Urinary bladder (tissue), 4 donors: ENCODE measurements at places on chromosomes 2 and 18. TPM values are rescaled to one million over a fixed set of nuclear protein-coding genes. Genes with fewer than 3 reads are reported as not detected.

Gene SH3RF3
- 3.6 TPM for total RNA-seq

Gene EPAS1
- 42.8 TPM for total RNA-seq

DNA sequence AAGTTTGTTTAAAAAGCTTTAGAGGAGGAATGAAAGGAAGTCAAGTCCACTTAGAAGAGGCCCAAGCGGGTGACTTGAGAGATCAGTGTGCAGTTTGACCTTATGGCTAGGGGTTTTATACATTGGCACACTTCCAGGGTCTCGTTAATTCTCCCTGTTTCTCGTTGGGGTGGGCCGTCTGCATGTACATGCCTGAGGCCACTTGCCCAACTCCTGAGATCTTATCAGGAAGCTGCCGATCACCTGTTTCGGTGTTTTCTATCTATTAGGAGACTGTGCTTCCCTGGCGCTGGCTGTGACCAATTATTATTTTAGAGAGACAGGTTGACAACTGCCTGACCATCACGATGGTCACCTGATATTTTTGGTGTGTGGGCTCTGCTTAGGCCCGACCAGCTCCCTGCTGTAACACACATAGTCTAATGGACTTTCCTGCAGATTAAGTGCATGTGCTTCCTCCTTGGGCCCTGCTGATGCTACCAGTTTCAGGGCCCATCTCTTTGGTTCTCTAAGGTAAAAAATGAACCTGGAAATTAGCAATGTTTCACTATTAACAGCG is 31.0 kb upstream of the MSH6 start:
- DNase-seq, result no peak

GRCh38 chr2:171409436-171409971 is 24.3 kb downstream of the METTL8 start:
- DNase-seq, result no peak

GRCh38 chr2:45610281-45611019 is 617 bp downstream of the SRBD1 start:
- no peak for DNase-seq

GRCh38 chr2:201196003-201196402 is 13.1 kb downstream of the CASP10 start:
- DNase-seq, result no peak

DNA sequence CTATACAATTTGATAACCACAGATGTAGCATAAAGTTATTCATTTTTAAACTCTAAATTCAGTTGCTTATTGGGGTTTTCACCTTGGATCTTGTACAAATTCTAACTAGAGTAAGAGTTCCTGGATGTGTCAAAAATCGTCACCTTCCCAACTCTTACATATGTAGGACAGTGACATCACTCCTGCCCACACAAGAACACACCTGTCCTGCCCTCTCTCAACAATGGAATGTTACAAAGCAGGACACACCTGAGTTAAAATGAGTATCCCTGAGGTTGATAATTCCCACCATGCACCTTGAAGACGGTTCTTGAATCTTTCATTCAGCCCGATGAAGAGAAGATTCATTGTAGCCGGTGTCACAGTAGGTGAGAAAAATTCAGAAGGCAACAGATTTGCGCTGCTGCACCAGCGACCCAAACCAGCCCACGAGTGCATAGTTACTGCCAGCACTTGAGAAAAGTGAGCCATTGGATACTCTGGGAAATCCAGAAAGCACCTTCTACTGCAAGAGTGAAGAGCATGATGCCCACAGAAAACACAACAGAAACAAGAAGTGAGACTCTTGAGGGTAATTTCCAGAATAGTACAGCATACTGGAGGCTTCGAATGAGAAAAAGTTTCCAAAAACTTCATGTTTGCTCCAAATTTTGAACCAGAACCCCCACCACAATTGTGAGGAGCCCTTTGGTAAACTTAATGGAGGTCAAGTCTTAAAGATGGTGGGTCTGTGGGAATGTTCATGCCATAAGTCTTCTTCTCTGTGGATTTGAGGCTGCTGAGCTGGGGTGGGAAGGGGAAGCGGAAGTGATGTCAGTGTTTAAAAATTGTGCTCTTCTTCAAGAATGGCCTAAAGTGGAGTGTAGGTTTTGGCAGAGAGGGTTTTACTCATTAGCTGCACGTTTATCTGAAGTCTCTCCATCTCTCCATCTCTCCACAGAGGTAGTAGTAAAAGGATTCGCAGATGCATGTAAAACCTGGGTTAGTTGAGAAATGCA is 34.7 kb upstream of the ADAM23 start:
- DNase-seq, result no peak

DNA sequence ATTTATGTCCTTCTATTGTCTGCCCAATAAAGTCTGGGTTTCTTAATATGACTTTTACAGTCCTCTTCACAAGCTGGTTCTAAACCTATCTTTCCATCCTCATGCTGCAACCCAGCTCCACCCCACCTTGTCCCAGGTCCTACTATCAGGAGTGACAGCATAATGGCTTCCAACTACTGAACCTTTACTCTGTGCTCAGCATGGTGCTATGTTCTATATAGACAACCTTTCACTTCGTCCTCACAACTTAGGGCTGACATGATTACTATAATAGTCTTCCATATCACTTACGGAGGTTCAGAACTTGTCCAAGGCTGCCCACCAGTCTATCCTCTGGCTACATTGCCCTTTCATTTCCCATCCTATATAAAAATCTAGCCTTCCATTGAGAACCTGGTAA is 256.8 kb downstream of the ALK start:
- no peak for DNase-seq

GRCh38 chr2:86476092-86476491 is 34.9 kb downstream of the KDM3A start:
- DNase-seq, result no peak

- DNase-seq, result no peak
Observed at GRCh38 chr2:173752152-173752551, 213.0 kb downstream of the SP3 start.

DNA sequence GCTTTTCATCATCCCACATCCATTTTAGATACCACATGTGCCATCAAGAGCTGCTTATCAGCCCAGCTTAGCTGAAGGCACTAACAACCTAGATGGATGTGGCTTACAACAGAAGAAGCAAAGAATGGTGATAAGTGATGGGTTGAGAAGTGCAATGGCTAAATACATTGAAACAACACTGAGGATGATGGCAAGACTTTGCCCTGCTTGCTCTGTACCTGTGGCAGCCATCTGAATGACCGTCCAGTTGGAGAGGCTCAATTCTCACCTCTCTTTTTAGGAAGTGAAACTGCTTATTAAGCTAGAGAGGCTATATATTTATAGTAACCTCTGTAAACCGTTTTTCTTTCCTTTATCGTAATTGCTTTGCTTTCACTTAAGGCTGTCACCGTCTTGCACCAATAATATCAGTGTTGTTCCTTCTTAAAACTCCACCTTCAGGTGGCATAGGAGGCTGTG is 5.7 kb downstream of the GPATCH11 start:
- no peak for DNase-seq

GRCh38 chr2:46451131-46451711 is 28.1 kb upstream of the TMEM247 start:
- DNase-seq, result no peak

GRCh38 chr2:199469514-199470360 is 12.0 kb upstream of the SATB2 start:
- DNase-seq, result no peak

DNA sequence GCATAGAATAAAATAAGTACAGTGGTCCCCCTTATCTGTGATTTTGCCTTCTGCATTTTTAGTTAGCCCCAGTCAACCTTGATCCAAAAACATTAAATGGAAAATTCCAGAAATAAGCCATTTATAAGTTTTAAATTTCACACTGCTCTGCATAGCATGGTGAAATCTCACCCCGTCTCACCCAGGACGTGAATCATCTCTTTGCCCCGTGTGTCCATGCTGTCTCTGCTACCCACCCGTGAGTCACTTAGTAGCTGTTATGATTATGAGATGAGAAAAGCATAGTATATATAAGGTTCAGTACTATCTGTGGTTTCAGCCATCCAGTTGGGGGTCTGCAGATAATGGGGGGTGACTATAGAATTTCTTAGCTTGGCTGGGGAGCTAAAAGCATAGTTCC is 67.3 kb downstream of the RHBDD1 start:
- no peak for DNase-seq

DNA sequence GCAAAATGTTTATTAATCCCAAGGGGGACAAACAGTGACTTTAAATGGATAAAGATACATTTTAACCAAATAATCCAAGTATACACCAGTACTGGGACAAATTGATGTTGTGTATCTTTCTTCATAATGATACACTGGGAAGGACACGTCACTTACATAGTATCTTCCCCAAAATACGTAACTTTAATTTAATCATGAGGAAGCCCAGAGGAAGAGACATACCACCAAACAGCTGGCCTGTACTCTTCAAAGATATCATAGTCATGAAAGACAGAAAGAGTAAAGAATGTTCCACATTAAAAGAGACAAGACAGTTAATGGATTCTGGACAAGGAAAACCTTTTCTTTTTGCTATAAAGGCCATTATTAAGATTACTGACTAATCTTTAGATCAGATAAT is 37.1 kb downstream of the AGFG1 start:
- DNase-seq, result no peak

DNA sequence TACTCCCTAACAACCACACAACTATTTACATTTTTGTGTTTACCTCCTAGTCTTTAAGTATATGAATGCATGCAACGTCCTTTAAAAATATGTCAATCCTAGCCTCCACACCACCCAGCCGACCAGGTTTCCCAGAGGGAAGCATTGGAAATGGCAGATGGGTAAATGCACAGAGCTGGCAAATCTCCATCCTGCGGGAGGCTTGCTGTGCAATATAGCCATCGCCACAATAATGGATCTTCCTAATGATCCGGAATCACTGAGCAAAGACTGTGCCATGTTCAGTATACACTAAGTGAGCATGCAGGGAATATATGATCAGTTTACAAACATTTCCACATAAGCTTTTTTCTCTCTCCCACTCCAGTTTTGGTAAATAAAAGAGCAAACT is 131.8 kb downstream of the NEDD4L start:
- no peak for DNase-seq

DNA sequence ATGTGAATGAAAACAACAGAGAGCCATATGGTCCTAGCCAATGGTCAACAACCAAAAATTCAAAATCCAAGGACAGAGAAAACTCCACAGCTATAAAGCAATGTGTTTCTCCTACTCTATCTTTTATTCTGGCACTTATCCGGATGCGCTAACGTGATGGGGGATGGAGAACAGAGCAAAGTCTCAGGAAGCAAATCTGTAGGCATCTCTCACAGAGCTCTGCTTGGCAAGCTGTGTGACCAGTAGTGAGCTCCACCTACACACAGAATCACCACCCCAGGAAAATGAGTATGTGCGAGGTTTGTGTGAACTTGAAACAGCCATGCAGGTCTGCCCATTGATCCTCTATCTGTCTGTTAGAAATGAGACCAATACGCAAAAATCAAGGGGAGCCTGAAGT is 584.3 kb downstream of the BCL11A start:
- no peak for DNase-seq

DNA sequence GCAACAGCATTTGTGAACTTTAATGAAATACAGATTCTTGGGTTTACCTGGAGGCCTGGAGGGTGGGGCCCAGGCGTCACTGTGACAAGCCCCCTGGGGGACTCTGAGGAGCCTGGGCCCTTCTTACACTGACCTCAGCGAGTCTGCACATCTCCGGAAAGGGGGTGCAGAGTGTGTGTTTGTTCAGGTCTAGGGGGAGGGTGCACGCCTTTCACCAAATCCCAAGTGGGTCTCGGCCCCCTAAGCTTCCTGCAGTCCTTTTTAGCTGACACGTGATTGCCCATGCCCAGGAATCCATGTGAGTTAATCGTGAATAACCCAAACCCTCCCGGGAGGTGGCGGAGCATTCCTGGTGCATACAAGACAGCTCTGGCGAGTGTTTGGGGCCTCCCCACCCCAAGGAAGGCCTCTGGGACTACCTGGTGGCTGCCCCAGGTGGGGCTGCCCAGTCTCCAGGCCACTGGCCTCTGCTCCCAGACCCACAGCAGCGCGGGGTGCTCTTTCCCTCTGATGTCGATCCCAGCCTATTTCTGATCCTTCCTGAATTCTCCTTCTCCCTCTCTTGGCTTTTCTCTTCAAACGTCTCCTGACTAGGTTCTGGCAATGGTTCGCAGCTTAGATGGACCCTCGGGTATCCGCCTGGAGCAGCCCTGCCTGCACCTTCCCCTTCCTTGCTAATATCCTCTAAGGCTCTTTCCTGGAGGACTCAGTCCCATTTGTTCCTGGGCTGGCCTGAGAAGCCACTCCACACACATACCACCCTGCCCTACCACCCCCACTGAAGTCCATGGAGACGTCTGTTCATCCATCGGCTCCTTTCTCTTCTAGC is 10.0 kb downstream of the NGEF start:
- DNase-seq, result no peak

- no peak for DNase-seq
Observed at GRCh38 chr2:236694146-236694888, 124.7 kb downstream of the ACKR3 start.

DNA sequence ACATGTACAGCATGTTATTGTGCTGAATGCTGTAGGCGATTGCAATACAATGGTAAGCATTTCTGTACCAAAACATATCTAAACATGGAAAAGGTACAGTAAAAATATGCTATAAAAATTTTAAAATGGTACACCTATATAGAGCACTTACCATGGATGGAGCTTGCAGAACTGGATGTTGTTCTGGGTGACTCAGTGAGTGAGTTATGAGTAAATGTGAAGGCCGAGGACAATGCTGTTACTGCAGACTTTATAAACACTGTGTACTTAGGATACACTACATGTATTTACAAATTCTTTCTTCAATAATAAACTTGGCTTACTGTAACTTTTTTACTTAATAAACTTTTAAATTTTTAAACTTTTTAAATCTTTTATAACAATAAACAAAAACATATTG is 473.4 kb upstream of the UBE2E3 start:
- DNase-seq, result no peak

DNA sequence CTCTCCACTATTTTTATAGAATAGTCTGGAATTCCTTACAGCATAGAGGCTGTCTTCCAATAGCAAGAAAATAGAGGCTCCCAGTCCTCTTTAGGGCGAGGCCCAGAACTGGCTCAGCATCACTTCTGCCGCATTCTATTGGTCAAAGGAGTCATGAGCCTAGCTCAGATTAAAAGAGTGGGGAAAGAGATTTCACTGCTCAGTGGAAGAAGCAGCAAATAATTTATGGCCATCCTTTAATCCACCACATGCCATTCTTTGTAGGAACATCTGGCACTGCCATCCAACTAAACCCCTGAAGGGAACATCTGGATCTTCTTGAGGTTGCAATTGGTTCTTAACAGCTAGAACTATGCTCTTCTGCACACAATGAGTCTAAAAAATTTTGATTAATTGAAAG is 43.4 kb upstream of the NEUROD1 start:
- no peak for DNase-seq

GRCh38 chr18:9421096-9421900 is 54.0 kb upstream of the RALBP1 start:
- no peak for DNase-seq

DNA sequence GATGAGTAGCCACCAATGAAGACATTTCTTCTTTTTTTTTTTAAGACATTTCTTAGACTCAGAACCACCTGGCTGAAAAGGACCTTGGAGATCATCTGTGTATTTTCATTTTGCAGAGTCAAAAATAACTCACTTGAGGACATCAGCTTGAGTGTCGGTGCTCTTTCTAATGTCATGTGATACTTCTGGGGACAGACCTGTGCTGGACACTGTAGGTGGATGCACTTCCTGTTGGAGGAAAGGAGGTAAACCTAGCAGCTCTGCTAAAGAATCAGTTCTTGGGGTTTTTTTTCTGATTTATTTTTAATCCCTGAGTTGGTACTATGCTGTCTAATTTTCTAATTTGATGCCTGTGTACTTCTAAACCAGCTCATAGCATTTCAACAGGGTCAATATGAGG is 283.9 kb upstream of the CRIM1 start:
- no peak for DNase-seq
